ENCODE measurements at places on chromosomes 3 and 15.

- no peak for DNase-seq
Measured at GRCh38 chr3:146834917-146835316, 229.8 kb upstream of the PLSCR5 start.

GRCh38 chr3:190543671-190544070 lies 29.8 kb downstream of the IL1RAP start:
- DNase-seq: no peak

GRCh38 chr3:30858894-30859389 lies 35.5 kb downstream of the GADL1 start:
- no peak for DNase-seq

DNA sequence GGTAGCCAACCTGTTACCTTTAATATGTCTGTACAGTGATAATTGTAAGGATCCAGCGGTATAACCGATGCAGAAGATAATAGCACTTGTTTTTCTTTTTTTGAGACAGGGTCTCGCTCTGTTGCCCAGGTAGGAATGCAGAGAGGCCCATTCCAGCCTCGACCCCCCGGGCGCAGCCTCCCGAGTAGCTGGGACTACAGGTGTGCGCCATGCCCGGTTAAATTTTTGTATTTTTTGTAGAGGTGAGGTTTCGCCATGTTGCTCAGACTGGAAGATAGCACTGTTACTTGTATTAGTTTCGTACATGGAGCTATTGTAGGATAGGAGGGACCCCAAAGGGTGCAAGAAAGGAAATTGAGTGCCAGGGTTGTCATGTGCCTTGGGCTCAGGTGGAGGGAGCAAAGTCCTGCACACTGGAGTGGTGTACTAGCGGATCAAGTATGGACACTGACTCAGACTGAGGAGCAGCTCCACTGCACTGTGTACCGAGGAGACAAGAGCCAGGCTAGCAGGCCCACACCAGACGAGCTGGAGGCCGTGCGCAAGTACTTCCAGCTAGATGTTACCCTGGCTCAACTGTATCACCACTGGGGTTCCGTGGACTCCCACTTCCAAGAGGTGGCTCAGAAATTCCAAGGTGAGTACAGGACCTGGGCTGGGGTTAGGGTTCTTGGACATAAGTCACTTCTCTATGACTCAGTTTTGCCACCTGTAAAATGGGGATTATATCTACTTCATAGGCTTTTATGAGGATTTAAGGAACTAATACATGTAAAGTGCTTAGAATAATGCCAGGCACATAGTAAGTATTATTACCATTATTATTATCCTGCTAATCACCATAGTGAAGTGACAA lies 1.0 kb downstream of the OGG1 start:
- no peak for DNase-seq

DNA sequence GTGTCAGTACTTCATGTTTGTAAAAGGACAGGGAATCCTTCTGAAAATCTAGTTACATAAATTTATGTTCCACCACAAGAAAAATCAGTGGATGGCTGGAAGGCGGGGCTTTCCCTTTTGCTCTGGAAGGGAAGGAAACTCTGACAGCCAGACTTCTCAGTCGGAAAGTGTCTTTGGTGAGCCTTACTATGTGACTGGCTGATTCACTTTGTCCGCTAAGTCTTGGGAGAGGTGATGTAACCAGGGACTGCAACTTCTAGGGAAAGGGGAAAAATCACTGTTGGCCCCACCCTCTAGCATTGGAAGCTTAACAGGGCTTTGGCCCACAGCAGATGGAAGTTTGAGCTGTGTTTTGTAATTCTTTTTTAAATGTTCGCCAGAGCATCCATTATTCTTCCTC lies 281.4 kb upstream of the CTDSPL start:
- DNase-seq: no peak

- no peak for DNase-seq
Measured at GRCh38 chr3:66104535-66104934, 65.8 kb upstream of the MAGI1 start.

- peak; percentile 22 for DNase-seq
Measured at GRCh38 chr3:132606085-132606484, 9.0 kb downstream of the ACKR4 start.

All from osteoblast (primary cell).